ENCODE measurements at places on chromosomes 12 and 14.
A peak's percentile ranks its signal among the peaks of the same experiment; 100 is the strongest.

GRCh38 chr12:74889563-74890236 is 319.9 kb downstream of the KCNC2 start:
- peak; percentile 17 for DNase-seq

DNA sequence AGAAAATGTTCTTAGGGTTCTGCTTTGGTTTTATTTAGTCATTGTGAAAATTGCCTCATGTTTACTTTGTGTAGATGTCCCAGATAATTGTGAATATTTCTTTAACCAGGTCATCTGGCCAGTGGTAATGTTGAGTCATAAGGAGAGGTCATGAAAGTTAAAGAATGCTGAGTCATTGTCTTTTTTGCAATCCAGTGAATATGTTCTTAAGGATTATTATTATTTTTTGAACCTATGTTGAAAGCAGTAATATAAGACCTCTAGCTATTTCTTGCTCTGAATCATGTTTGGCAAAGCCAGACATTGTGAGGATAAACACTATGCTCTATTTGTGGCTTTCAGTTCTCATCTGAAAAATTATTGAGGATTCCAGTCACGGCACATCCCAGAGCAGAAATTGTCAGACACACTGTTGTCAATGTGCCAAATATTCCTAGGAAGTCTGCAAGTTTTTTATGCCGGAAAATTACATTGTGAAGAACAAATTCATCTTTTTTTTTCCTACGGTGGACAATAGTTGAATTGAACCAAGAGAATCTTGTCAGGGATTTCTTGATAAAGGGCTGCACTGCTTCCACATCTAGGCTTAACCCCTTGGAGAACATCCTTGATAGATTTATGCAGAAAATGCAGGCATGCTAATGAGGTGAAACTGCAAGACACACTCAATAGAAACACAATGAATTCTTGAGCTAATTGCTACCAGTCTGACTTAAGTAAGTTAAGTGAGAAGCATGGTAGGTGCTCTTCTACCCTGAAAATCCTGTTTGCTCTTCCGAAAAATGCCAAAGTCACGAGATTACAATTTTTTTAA is 369.6 kb downstream of the ATP23 start:
- DNase-seq = peak; percentile 67

- no peak for DNase-seq
Measured at GRCh38 chr12:98924-99352, 32.4 kb downstream of the IQSEC3 start.

- DNase-seq = peak; percentile 35
Measured at GRCh38 chr14:55752580-55753390, 172.8 kb downstream of the KTN1 start.

DNA sequence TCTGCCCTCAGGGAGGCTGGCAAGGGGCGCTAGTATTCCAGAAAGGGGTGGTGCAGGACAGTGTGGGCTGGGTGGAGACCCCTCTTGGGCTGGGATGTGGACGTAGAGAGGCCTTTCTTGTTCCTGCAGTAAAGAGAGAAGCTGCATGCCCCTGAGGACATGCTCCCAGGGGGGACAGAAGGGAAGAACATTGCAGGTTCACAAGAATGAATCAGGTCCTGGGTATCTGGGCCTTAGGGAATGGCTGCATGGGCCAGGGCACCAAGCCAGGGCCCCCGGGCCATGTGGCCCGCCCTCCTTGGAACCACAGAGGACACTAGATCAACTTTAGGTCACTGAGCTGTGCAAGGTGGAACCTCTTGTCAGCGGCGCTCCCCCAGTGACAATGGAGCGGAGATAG is 51.8 kb downstream of the ZNF664 start:
- DNase-seq = no peak

GRCh38 chr12:20140751-20141150 is 227.6 kb upstream of the PDE3A start:
- no peak for DNase-seq

GRCh38 chr14:36111822-36112583 is 64.5 kb downstream of the PTCSC3 start:
- DNase-seq = no peak

DNA sequence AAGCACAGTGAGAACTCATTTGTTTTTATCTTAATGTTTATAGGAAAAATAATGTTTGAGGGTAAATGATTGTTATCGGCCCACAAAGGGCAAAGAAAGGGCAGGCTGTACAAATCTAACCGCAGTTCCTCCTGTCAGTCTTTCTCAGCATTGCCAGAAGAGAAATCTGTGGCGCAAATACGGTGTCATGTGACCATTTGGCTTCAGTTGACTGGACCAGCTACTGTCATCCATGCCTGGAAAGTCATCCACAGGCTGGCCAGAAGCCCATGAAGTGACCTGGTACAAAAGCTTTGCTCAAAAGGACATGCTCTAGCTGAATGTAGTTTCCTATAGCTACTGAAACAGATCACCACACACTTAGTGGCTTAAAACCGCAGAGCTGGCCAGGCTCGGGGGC is 43.6 kb downstream of the HCAR2 start:
- no peak for DNase-seq
